ENCODE measurements at places on chromosomes 6 and 20.

GRCh38 chr6:42162384-42162783, 10.8 kb upstream of the GUCA1A start:
- no peak for DNase-seq

GRCh38 chr6:13559251-13559650, 15.2 kb upstream of the SIRT5 start:
- no peak for DNase-seq

DNA sequence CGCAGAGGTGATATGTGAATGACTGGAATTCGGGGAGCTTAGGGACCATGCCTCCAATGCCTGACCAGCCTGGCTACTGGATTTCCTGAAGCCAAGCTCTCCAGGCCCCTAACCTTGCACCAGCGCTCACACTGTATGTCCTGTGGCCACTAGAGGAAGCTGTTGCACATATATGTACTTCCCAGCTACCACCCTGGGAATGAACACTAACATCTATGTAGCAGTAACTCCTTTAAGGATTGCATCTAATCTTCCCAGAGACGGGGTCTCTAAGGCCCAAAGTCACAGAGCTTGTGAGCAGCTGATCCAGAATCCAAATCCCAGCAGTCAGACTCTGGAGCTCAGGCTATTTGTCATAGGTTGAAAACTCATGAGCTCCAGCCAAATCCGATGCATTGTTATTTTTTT, 20.4 kb upstream of the BPIFB1 start:
- peak; percentile 74 for DNase-seq

DNA sequence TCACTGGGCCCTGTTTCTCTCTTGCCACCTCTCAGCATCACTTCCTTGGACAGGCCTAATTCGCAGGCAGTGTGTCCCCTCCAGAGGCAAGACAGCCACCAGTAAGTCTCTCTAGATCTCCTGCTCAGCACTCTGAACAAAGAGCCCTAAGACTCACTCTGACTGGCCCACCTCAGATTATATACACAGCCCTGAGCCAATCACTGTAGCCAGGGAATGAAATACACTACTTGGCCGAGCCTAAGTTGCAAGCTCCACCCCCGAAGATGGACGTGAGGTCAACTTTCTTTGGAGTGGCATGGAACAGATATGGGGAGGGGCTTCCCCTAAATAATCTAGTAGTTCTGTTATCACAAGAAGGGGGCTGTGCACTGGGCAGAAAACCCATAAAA, 4.1 kb downstream of the BPI start:
- DNase-seq = peak; percentile 67

DNA sequence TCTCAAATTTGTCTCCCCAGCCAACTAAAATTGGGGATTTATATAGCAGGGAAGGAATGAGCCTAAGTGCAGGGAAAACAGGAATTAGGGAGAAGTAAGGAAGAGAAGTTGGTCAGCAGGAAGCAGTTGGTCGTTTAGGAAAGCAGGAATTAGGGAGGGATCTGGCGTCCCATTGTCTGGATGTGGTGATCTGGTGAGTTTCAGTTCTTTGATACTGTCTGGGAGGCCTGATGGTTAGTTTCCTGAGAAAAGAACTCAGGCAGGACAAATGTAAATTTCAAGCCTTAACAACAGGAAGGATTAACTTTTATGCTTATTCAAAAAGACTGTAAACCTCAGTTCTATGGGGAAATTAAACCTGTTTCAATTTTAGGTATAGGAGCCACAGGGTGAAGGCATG, 116.2 kb upstream of the PRL start:
- DNase-seq = no peak

- DNase-seq = no peak
These were observed 191.2 kb downstream of the MANEA start for GRCh38 chr6:95768539-95768938.

- DNase-seq = no peak
These were observed 93.7 kb downstream of the PPP1R14C start for GRCh38 chr6:150236544-150236943.

DNA sequence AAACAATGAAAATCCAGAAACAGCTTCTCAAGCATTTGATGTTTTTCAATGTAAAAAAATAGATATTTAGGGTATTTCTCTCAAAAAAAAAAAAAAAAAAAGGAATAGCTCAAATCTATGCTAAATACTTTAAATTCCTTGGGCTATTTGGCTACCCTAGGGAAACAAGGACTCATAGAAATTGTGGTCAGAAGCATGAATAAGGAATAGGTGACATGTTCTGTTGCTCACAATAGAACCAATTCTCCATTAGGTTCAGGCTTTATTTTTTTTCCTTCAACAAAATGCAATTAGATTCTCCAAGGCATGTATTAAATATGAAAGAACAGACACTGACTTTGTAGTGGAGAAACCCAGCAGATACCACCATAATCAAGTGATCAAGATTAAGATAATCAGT, 904.3 kb upstream of the FLRT3 start:
- peak; percentile 15 for DNase-seq

GRCh38 chr20:3819411-3820047, 818 bp upstream of the AP5S1 start:
- no peak for DNase-seq

- DNase-seq = no peak
These were observed 17.7 kb downstream of the CCDC167 start for GRCh38 chr6:37481711-37482605.

GRCh38 chr6:71967436-71967835, 81.1 kb downstream of the RIMS1 start:
- peak; percentile 35 for DNase-seq

DNA sequence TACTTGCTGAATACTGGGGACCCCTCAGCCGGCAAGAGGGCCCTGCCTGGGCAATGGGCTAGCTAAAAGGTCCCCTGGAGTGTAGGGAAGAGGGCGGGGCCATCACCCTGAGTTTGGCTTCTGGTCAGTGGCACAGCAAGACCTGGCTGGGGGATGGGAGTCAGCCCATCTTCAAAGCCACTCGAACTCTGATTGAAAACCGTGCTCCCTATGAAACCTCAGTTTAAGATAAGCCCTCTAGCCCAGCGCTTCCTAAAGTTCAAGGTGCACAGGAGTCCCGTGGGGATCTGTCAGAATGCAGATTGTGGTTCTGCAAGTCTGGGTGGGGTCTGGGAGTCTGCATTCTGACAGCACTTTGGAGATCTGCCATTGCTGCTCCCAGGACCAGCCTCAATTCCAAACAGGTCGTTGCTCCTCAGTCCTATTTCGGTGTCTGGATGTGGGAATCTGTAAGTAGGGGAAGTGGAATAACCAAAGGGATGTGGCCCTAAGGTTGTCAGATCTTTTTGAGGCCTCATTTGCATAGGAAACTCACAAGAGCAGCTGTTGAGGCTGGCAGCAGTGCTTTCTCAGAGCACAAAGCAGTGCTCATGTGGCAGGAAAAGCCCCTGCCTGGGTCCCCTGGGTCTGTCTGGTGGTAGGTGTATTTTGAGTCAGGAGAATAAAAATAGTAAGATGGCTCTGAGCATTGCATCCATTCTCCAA, 85.3 kb upstream of the SCP2D1 start:
- no peak for DNase-seq

GRCh38 chr6:15080895-15081294, 165.0 kb upstream of the JARID2 start:
- DNase-seq = no peak

DNA sequence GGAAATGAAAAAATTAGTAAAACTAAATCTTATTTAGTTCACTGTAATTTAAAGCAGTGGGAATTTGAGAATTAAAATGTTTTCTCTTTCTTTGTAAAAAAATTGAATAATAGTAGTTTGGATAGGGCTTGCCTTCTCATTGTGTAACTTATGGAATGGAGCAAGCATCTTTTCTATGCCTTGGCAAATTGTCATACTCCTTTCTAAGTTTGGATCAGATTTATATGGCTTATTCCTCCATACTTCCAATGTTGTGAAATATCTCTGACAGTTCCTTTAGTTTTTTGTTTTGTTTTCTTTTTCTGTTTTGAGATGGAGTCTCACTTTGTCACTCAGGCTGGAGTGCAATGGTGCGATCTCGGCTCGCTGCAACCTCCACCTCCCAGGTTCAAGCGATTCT, 176.4 kb downstream of the SAMD5 start:
- no peak for DNase-seq

DNA sequence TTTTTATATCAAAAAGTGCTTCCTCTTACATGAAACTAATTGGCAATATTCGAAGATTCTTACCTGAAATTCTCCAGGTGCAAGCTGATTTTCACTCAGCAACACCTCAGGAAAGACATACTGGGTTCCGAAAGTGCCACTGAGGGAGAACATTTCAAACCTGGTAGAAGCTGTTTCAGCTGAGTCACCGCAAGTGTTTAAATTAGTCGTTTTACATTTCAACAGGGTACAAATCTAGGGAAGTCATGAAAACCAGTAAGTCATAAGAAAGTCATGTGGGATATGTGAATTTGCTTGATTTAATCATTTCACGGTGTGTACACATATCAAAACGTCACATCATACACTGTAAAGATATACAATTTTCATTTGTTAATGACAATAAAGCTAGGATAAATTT, 25.3 kb upstream of the TAAR1 start:
- DNase-seq = peak; percentile 14

DNA sequence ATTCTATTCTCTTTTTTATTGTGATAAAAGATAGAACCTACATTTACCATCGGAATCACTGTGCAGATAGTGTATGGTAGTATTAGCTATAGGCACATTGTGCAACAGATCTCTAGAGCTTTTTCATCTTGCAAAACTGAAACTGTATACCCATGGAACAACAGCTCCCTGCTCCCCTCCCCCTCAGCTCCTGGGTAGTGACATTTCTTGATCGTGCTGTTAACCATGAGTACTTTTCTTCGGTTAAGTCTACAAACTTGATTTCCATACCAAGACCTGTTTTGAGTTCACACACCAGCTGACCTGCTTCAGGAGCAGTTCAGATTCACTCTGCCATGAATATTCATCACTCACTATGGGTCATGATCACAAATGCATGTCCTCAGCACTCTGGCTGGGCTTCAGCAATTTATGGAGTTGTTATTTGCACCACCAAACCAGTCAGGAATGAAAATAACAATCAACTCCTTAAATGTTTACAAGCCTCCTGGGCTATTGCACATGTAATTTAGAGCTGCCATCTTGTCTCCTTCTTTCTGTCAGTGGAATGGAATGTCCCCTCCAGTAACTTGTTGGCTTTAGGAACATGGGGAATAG, 32.8 kb downstream of the PRDM1 start:
- DNase-seq = no peak

DNA sequence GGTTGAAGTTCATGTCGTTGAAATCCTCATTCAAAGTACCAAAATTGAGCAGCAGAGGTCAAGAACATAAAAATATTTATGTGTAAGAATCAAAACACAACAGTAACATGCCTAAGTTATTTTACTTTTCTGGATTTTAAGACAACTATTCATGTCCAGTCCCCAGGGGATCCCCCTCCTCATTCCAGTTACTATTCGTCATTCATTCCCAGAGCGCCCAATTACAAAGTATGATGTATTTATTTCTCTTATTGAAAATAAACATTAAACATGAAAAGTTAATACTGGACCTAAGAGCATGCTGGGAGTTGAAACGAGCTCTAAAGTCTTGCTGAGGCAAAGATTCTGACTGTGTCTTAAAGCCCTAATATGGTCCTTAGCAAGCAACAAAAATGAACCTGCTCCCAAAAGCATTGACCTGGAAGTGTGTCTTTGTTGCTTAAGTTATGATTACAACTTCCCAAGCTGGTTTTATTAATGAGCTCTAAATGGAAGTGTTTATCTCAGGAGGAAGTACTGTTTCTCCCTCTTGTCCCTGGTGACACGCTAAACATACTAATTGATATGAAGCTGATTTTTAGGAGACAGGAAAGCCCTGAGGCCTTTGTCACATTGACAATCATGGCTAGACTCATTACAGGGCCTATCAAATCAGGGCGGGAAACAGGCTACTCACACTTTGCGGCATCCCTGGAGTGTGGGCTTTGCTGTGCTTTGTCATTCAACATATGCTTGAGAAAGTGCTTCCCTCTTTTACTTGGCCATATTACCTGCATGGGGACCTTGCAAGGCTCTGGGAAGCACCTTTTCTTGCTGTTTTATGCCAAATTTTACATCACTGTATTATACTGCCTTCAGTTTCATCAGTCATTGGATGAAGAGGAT, 192.2 kb upstream of the DTNBP1 start:
- no peak for DNase-seq
